AG08396 (cell line): ENCODE measurements at places on chromosomes 4 and X.
A peak's percentile ranks its signal among the peaks of the same experiment; 100 is the strongest.

- DNase-seq, result no peak
Observed at GRCh38 chr4:33104273-33104672, 2384.1 kb downstream of the PCDH7 start.

DNA sequence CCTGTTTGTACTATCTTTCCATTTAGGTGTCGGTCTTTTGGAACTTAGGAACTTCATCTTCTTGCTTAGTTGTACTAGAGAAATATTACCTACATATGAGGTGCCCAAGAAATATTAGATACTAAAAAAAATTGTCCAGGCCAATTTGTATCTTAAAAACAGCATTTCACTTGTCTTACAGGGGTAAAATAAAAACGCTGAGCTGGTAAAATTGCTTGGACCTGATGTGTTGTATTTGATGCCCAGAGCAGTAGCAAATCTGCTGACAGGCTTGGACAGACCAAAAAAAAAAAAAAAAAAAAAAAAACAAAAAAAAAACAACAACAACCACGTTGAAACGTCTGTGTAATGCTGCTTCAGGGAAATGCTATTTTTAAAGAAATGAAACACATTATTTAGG is 150.4 kb upstream of the ARX start:
- DNase-seq, result no peak

- no peak for DNase-seq
Observed at GRCh38 chr4:133372699-133373098, 223.6 kb downstream of the PCDH10 start.

- no peak for DNase-seq
Observed at GRCh38 chr4:151530230-151530629, 121.3 kb downstream of the FHIP1A start.

GRCh38 chr4:1367936-1368289 is 20.9 kb downstream of the UVSSA start:
- DNase-seq, result no peak

DNA sequence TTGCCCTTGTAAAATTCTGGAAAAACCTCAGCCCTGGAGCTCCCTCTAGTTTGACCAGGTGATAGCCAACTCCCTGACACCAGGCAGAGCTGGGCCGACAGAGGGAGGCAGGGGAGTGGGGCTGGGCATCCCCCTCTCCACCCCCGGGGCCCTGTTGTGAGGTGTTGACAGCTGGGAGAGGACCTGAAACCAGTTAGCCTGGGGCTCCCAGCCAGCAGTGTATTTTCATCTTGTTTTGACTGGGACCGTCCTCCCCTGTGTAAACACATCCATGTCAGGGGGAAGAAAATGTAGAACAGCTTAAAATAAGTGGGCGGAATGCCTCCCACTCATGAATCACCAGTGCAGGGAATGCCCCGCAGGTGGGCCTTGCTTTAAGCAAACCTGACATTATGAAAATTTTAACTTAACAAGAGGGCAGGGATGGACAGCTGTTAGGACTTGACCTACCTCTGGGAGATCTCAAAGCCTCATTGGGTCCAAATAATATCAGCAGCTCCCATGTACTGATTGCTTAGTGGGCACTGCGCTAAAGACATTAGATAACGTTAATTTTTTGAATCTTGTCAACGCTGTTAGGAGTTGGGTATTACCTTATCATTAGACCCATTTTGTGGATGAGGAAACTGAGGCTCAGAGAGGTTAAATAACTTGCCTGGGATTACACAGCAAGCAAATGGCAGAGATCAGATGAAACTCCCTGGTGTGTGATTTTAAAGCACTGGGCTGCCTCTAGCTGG is 45.9 kb downstream of the TSC22D3 start:
- DNase-seq, result no peak

DNA sequence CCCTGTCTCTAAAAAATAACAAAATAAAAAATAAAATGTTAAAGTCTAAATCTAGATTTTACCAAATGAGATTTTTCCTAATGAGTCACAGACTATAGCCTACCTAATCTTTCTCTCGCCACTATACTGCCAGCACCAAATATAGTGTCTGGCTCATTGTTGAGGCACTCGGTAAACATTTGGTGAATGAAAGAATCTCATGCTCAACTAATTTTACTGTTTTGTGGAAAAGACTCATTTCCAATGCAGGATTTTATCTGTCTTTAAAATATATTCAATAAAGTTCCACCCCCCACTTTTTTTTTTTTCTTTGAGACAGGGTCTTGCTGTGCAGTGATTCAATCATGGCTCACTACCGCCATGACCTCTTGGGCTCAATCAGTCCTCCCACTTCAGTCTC is 71.5 kb downstream of the PLS3 start:
- DNase-seq, result no peak

DNA sequence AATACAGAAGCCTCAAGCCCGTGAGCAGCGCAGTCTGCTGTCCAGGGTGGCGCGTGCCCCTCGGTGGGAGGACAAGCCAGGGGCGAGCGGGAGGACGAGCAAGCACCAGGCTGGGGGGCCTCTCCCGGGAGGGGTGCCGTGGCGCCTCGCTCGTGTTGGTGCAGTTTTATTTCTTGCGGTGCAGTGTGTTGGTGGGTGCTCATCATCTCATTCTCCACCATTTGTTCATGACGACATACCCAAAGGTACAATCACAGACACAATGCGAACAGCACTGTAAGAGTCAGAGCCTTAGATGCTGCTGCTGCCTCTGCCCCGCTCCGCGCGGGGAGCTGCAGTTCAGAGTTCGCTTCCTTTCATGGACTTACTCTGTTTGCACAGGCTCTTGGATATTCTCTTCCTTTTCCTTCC is 30.3 kb downstream of the RGS12 start:
- DNase-seq, result no peak

DNA sequence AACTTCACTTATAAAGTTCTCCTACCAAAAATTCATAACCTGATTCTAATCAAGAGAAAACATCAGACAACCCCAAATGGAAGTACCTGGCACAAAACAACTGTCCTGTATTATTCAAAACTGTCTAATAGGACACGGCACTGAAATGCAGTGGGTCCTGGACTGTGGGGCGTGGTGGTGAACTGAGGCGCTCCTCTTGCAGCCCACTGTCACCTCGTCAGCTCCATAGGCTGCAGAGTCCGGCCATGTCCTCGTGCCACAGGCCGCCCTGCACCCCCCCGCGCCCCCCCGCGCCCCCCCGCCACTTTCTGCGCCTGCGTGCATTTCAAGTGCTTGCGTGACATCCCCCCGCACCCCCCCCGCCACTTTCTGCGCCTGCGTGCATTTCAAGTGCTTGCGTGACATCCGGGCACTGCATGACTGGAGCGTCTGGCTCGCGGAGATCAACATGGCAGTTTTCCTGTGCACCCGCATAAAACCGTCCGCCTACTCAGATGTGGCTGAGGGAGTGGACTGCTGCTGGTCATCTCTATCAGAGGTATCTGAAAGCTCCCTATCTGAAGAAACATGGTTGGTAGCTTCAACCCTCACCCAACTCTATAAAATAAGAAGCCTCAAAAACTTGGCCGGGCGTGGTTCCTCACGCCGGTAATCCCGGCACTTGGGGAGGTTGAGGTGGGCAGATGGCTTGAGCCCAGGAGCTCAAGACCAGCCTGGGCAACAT is 28.8 kb downstream of the ATXN3L start:
- no peak for DNase-seq

- DNase-seq, result no peak
Observed at GRCh38 chrX:64642482-64642881, 247.2 kb upstream of the MTMR8 start.

DNA sequence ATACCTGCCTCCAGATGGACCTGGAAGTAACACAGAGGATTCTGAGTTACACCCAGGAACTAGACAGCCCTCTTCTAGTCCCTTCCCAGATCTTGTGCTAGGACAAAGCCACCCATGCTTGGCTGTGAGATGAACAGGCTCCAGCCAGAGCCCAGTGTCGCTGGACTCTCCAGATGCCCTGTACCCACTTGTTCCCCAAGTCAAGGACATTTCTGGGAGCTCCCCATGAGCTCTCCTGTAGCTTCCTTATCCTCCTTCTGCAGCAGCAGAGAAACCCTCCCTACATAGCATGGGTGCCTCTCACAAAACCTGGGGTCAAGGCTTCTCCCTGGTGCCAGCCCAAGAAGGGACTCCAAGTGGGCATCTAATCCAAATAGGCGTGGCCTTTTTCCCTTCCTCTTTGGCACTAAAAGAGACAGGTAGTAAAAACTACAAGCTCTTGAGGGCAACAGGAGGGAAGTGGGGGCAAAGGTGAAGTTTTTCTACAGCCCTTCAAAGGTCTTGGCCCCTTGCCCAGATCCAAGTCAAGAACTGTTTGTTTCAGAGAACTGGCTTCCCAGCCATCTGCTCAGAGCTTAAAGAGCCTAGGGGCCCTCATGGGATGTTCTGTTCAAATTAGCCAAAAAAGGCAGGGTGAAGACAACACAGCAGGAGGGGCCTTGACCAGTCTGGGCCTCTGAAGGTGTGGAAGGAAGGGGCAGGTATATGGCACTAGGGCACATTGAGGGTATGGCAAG is 8.5 kb upstream of the ERCC6L start:
- DNase-seq, result no peak

DNA sequence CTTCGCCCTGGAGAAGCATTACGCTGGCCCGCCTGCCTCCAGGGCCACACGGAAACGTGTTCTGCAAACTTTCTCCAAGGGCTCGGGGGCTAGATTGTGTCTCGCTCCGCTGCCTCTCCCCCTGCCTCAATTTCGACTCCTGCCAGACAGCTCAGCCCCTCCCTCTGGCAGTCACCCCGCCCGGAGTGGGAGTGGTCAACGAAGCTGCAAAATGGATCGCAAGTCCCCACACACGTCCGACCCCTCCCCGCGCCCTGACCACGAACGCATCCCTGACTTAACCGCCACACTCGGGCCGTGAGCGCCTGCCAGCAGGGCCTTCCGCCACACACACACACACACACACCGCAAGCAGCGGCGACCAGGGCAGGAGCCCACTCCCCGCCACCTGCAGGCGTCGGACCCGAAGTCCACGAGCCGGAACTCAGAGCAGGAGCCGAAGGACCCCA is 47.0 kb upstream of the NKAP start:
- no peak for DNase-seq

- no peak for DNase-seq
Observed at GRCh38 chr4:64407000-64407399, 2.2 kb downstream of the TECRL start.

GRCh38 chrX:106035064-106035463 is 3.5 kb downstream of the SERPINA7 start:
- DNase-seq, result no peak

DNA sequence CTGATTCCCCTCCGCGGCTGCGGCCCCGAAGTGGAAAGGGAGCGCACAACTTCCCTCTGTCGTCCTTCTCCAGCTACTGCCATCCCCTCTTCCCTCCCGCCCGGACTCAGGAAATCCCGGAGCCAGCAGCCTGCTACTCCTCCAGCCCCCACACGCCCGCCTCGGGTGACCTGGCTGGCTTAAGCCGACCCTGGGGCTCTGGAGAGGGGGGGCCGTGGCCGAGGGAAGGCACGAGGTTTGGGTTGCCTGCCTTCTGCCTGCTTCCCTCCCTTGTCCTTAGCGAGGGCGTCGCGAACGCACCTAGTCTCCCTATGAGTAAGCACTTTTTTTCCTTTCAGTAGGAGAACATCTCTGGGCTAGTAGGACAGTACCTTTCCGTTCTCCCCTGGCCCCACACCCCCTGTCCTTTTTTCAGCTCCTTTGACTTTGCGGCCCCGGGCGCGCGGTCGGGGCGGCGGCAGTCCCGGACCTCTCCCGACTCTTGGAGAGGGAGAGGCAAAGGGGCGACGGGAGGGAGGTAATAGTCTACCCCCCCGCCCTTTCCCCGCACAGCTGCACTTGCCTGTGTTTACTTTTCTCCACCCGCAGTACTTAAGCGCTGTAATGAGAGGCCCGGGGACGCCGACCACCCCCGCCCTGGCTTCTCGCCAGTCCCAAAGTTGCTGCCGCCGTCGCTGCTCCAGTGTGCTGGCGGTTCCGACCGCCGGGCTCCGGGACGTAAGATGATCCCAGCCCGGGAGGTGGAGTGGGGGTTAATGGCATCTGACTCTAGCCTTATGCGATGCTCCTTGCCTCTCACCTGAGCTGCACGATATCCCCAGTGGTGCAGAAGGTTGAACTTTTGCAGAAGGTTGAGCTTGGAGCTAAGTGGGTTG is 868 bp downstream of the PLS3 start:
- DNase-seq, result peak; percentile 49
